ENCODE measurements at places on chromosomes 2 and 18. TPM values are rescaled to one million over a fixed set of nuclear protein-coding genes. Genes with fewer than 3 reads are reported as not detected.

Gene OTX1
- polyA plus RNA-seq = not detected

Gene C2orf66
- 1.4 TPM for polyA plus RNA-seq

DNA sequence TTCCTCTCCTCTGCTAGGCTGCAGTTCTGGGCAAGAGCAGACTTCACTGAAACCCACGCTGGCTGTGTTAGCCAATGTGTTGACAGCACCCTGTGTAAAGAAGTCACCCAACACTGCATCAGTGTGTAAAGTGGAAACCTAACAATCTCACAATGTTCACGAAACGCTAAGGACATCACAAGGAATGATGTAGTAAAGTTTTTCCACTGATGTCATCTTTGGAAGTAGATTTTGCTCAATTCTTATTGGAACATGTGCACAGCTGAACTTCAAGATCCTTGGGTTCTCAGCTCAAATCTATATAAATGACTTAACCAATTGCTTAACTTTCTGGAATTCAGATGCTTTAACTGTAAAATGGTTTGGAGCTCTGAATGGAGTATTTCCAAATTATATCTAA is 1112.5 kb downstream of the TSN start:
- no peak for DNase-seq
- no peaks in the 10 kb centered on the region for H3K4me1 ChIP-seq
- no peaks in the 10 kb centered on the region for H3K27me3 ChIP-seq
- H3K4me3 ChIP-seq = no peak overlapping the region
- H3K27ac ChIP-seq = no peak overlapping the region
- no peaks in the 10 kb centered on the region for H3K36me3 ChIP-seq

GRCh38 chr2:224195925-224196571 is 157.0 kb upstream of the SERPINE2 start:
- H3K4me1 ChIP-seq = no peaks in the 10 kb centered on the region
- DNase-seq = peak; percentile 17
- no peaks in the 10 kb centered on the region for H3K27me3 ChIP-seq
- no peak overlapping the region for H3K27ac ChIP-seq

- peaks cover 17% of the 10 kb centered on the region for H3K4me1 ChIP-seq
- no peaks in the 10 kb centered on the region for H3K36me3 ChIP-seq
Observed at GRCh38 chr2:98301469-98301868, 44.8 kb upstream of the CNGA3 start.

GRCh38 chr2:40955635-40956034 is 503.7 kb upstream of the SLC8A1 start:
- H3K4me3 ChIP-seq = no peak overlapping the region
- no peaks in the 10 kb centered on the region for H3K4me1 ChIP-seq
- H3K27ac ChIP-seq = no peak overlapping the region

DNA sequence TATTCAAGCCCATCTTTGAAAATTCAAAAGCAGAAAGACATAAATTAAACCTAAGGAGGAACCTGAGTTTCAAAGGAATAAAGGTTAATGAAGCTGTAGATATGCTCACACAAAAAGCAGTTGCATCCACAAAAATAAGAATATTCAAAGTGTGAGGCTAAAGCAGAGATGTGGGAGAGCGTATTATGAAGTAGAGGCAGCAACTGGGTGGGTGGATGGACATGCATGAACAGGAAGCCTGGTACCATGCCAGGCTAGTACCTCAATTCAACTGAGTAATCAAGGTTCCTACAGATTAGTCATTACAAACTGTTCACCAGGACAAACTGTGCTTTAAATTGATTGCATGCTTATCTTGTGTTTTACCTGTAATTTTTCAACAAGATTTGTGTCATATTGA is 330.0 kb upstream of the PKDCC start:
- no peaks in the 10 kb centered on the region for H3K4me1 ChIP-seq
- H3K27me3 ChIP-seq = no peaks in the 10 kb centered on the region

- no peaks in the 10 kb centered on the region for H3K4me1 ChIP-seq
- no peak for DNase-seq
- H3K27ac ChIP-seq = no peak overlapping the region
- peaks cover 1% of the 10 kb centered on the region for H3K36me3 ChIP-seq
Observed at GRCh38 chr2:206287197-206287596, 12.7 kb downstream of the ZDBF2 start.
